ENCODE measurements at places on chromosomes 6 and 20. TPM values are rescaled to one million over a fixed set of nuclear protein-coding genes. Genes with fewer than 3 reads are reported as not detected.
A peak's percentile ranks its signal among the peaks of the same experiment; 100 is the strongest.

GRCh38 chr20:33636776-33637175 lies 25.4 kb upstream of the C20orf144 start:
- no peak for DNase-seq

DNA sequence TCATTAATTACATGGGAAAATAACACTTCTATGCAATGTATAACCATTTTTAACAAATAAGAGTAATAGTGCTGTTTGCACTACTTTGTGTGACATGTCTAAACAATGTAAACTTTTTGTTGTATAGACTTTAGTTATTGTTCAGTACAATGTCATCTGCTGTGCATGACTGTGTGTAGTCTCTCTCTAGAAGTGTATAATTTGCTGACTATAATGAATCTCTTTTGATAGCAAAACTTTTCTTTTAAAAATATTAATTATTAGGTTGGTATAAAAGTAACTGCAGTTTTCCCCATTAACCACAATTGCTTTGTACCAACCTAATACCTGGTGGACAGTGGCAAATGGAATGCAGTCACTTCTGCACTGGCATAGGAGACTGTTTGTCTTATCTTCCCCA lies 124.2 kb upstream of the SGK1 start:
- DNase-seq = no peak

DNA sequence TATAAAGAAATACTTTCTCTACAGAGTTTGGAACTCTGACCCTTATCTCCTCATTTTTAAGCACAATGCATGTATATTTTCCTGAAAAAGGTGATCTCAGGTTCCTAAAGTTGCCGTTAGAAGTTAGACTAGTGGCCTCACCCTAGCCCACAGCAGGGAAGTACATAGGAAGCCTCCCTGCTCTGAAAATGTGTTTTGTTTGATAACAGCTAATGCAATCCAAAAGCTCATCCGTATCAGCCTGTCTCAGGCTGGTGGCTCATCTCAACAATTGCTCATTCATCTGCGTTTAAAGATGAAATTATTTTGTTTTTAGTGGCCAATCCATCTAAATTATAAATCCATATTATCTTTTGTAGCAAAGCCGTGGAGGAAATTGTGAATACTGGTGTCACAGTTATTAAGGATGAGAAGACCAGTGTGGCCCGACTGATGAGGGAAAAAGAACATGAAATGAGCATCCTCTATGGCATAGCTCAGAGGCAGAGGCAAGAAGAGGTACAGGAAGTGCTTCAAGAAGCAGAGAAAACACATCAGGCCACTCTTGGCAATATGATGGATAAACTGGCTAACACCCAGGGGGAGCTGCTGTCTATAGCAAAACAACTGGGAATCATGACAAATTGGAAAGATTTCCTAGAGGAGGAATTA lies 20.1 kb downstream of the C6orf163 start:
- DNase-seq = no peak

DNA sequence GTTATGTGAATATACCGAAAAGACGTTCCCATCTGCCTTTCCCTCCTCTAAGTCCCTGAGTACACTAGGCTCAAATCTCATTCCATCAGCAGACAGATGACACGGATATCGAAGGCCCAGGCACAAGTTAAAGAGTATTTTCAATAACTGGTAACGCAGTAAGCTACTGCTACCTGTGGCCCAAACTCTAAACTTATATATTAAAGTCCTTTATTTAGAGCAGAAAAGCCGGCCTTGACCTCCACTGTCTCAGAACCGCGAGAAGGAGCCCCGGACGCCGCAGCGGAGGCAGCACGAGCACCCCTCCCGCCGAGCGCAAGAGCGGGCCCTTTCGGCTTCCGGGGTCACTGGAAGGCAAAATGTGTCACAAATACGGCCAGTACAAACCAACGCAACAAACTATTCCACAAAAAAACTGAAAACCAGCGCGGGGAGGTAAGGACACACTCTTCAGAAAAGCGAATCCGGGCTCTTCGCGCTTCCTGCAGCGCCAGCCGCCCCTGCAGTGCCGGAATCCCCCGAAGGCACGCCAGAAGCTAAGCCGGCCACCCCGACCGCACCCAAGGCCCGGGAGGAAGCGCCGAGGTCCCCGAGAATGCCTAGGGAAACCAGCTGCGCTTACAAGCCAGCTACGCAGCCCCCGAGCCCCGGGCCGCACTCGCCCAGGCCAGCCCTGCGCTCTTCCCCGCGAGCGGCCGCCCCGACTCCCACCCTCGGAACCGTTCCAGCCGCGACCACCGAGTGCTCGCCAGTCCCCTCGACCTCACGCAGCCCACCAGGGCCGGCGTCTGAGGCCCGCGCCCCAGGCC lies 681 bp downstream of the DIDO1 start:
- DNase-seq = peak; percentile 52

- no peak for DNase-seq
These were observed 114.0 kb upstream of the LAMP5 start for GRCh38 chr20:9400171-9401025.

DNA sequence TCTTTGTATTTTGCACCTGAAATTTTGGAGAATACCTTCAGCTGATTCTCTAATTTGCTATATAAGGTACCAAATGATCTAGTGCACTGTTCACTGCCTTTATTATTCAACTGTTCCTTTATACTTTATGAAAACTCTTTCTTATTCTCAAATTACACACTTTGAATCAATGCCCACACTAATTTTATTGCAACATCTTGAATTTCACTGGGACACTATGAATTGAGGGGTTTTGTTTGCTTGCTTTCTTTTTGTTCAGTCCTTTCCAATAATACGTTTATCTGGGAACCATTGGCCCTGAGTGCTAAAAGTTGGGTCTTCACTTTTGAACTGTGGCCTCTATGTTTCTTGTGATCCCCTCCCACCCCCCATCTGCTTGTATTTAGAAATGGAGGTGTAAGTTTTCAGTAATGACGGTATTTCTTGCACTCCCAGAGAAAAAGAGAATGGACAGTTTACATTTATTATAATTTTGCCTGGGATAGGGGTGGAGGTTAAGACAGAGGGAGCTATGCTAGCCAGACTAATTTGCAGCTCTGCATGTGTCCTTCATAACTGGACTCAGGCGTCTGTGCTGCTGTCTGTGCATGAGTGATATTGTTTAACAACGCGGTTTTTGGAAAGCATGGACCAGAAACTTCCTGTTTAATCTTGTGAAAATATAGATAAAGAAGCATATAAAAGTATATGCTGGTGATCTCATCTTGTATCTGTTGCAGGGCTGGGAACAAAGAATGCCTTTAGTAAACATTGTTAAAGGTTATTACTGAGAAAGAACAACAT lies 98.1 kb downstream of the DNAH8 start:
- no peak for DNase-seq

DNA sequence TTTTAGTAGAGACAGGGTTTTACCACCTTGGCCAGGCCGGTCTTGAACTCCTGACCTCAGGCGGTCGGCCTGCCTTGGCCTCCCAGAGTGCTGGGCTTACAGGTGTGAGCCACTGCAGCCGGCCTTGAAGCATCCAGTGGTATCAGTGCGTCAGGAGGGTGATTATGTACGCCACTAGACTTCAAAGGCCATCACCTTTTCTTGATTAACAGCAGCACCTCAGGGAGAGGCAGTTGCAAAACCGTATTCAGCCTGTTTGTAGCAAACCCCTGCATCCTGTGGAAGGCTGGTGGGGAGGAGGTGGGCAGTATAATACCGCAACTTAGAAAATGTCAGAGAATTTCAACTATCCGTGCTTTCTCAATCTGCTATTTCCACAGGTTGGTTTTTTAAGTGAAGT lies 27.3 kb upstream of the SHLD1 start:
- DNase-seq = no peak

GRCh38 chr6:56570413-56571359 lies 72.0 kb downstream of the DST start:
- DNase-seq = no peak

- DNase-seq = peak; percentile 72
These were observed 350.5 kb downstream of the ZFAND3 start for GRCh38 chr6:38169977-38170526.

GRCh38 chr20:5910186-5910585 lies 40.1 kb downstream of the TRMT6 start:
- DNase-seq = no peak

DNA sequence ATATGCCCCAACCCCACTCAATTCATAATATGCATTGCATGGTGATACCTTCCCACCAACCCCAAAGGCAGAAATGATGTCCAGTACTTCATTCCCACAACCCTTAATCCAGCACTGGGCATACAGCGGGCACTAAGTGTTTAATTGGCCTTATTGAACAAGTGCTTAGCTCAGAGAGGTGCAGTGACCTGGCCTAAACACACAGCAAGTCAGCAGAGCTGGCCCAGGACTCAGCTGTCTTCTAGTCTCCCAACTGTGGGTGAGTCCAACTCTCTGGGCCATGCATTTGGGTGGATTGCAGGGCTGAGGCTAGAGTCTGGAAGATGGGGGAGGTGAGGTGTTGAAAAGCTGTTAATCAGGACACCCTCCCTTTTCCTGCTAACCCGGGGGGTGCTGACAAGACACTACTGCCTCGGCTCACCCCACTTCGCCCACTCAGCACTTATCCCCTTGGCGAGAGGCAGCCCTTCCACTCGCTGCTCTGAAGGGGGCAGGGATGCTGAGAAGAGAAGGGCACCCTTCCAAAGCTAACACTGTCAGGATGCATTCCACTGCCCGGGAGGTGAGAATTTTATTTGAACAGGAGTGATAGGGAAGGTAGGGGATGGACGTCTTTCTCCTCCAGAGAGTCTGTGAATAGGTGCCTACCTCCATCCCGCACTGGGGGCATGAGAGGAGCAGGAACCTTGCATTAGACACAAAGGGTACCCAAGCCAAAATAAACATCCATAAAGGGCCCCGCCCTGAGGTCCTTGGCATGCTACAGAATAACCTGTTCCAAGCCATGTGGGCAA lies 14.2 kb downstream of the KCNK5 start:
- DNase-seq = peak; percentile 81

- DNase-seq = no peak
These were observed 23.1 kb downstream of the CMTR1 start for GRCh38 chr6:37456126-37456525.

DNA sequence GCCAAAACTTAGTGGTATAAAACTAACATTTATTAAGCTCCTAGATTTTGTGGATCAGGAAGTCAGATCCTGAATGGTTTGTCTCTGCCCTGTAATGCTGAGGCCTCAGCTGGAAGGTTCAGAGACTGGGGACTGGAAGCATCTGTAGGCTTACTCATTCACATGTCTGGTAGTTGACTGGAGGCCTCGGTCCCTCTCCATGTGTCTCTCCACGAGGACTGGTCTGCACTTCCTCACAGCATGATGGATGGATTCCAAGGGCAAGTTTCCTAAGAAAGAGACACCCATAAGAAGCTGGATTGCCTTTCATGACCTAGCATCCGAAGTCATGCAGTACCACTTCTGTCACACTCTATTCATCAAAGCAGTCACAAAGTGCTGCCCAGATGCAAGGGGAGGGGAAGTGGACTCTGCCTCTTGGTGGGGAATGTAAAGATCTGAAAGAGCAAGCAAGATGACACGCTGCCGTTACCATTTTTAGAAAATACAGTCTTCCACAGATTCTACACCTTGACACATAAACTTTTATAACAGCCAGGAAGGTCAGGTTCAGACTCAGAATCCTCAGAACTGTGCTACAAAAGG lies 17.2 kb upstream of the MDGA1 start:
- no peak for DNase-seq

DNA sequence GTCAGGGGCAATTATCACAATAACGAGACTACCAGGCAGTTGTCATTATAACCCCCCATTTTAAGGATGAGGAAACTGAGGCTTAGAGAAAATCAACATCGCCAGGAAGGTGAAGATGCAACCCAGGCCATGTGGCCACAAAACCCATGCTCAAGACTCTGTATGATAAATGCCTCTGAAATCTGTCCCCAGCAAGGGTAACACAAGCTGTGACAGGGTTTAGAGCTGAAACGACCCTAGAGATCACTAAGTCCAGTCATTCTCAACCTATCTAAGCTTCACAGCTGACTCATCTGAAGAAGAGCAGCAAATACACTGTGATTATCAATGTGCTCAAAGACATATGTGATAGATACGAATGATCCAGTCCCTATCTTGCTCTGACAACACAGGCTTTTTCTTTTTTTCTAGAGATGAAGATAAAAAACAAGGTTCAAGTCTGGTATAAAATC lies 47.0 kb downstream of the ARHGAP18 start:
- no peak for DNase-seq

DNA sequence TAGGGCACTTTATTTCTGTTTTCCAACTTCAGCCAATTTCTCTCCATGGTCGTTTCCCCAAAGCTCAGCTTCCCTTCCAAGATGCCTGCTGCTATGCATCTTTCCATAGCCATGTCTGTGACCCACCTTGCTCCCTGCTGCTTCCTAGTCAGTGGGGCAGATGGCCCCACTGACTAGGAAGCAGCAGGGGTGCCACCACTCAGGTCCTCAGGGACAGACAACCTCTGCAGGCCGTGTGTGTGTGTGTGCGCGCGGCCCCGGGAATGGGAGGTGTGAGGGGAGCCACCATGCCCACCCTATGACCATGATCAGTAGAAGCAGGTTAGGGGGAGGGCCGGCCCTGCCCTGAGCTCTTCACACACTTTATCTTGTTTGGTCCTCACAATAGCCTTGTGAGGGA lies 2.7 kb upstream of the IP6K3 start:
- DNase-seq = no peak

DNA sequence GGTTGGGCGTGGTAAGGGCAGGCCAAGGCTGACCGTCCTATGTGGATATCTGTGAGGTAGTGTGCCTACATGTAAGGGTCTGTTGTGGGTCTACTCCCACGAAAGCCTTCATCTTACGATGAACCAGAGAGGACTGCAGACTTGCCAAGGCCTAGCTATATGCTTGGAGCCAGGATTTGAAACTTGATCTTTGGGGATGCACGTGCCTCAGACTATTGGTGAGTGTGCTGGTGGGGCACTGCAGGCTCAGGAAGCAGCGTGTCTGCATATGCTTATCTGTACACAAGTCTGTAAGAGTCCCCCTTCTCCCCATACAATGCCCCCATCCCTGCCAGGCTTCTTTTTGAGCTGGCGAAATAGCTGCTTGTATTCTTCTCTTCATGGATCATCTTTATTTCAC lies 17.9 kb downstream of the PLCG1 start:
- no peak for DNase-seq

The BMP2 gene
- total RNA-seq = 57.3 TPM

The PAK5 gene
- 0.07 TPM for total RNA-seq

The ACSS1 gene
- total RNA-seq = 32.0 TPM

The RAET1G gene
- not detected for total RNA-seq

The PHACTR3 gene
- 0.53 TPM for total RNA-seq

The TBX18 gene
- total RNA-seq = 0.35 TPM

The SPTLC3 gene
- total RNA-seq = 12.5 TPM
